ENCODE measurements at places on chromosomes 3 and 15.

DNA sequence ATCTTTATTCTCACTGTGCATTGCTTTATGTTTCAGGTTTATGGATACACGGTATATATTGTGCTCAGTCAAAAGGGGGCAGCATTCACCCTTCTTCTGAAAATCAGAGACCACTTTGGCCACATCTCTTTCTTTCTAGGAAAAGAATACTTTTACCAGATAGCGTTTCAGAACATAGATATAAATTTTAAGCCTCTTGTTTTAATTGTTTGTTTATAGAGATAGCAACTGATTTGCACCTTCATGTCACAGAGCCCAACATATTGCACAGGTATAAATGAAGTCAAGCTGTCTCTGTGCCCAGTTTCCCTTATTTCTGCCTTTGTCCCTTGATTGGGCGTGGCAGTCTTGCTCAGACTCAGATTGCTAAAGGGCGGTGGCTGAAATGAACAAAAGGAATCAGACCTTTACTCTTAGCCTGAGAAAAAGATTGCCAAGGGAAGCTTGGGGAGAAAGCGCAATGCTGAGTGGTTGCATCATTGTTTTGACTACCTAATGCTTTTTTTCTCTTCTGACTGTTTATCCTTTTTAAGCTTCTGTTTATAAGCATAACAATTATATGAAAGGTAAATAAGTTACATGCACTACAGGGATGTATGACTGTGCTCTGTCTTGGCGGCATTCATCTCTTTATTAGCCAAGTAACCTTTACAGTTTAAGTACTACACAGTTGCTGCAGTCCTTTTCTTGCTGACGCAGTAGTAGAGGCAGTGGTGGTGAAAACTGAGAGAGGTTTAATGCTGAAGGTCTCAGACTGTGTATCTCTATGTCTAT lies 70.8 kb upstream of the ZBTB20 start:
- peak; percentile 62 for DNase-seq

DNA sequence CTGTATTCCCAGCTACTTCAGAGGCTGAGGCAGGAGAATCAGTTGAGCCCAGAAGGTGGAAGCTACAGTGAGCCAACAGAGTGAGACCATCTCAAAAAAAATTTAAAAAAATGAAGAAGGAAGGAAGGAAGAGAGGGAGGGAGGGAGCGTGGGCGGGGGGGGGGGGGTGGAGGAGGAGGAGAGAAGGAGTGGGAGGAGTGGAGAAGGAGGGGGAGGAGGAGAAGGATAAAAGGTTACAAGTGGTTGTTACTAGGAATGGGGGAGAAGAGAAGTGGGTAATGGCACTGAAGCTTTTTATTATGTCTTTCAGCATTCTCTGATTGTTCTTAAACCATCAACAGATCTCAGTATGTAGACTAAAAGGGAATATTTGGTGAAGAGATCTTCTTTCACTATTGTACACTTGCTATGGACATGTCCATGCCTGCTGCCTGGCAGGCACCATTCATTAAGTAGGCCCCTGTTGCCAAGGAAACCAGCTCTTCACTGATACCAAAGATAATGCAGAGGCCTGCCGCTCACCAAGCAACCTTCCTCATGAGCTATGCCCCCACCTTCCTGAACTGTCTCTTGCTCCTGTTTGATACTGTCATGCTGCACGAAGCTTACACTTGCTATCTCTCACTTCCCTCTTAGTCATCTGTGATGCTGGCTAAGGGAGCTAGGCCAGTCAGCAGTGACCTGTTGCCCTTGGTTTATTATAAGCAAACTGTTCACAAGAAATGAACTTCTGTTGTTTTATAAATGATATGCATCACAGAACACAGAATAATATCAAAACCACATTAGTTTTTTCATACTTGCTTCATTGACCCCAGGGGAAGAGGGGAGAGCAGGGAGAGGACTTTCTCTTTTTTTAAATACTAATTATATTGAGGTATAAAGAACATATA lies 23.1 kb downstream of the EPM2AIP1 start:
- peak; percentile 98 for DNase-seq

GRCh38 chr3:30141927-30142326 lies 464.5 kb upstream of the TGFBR2 start:
- DNase-seq: no peak

DNA sequence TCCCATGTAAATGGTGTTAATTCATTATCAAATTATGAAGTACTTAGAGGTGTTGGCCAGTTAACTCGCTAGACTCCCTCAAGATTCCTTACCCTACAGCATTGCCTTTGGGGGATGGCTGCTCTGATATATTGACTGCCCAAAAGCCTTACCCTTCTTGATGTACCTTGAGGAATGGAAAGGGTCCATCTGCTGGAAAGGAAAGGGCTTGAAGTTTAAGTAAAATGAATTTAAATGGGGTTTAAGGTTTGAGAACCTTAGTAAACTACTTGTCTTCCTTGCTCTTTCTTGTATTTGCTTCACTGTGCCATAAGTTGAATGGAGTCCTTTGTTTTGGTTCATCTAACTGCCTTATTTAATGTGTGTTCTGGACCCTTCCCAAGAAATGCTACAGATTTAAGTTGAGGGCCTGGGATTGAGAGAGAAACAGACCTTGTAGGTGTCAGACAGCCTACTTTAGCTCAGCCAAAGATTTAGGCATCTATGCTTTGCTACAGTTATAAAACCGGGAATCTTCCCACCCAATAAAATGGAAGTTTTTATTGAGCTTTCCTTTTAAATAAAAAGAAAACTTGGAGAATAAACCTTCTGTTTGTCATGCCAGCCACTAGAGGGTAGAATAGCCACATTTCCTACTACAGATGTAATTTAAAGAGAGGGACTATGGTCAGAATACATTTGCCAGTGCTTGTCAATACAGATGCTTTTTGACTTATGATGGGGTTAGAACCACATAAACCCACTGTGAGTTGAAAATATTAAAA lies 25.3 kb downstream of the CMSS1 start:
- DNase-seq: no peak
